Fibroblast of skin of left quadriceps (primary cell): ENCODE measurements at places on chromosomes 2 and 18.

GRCh38 chr18:62345909-62346308 lies 20.8 kb downstream of the TNFRSF11A start:
- DNase-seq, result no peak

GRCh38 chr18:77984833-77985232 lies 735.2 kb downstream of the GALR1 start:
- no peak for DNase-seq

GRCh38 chr2:193556766-193557470 lies 1362.2 kb upstream of the TMEFF2 start:
- DNase-seq, result no peak

GRCh38 chr18:74081966-74082741 lies 65.5 kb downstream of the FBXO15 start:
- DNase-seq, result peak; percentile 11

DNA sequence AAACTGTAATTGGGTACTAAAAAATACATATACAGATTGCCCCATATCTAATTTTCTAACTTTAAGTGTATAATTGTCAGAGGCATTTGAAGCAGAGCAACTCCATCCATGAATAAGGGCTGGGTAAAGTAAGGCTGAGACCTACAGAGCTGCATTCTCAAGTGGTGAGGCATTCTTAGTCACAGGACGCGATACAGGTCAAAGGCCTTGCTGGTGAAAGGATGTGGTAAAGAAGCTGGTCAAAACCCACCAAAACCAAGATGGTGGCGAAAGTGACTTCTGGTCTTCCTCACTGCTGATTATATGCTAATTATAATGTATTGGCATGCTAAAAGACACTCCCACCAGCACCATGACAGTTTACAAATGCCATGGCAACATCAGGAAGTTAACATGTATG lies 50.0 kb downstream of the SLC8A1 start:
- no peak for DNase-seq

DNA sequence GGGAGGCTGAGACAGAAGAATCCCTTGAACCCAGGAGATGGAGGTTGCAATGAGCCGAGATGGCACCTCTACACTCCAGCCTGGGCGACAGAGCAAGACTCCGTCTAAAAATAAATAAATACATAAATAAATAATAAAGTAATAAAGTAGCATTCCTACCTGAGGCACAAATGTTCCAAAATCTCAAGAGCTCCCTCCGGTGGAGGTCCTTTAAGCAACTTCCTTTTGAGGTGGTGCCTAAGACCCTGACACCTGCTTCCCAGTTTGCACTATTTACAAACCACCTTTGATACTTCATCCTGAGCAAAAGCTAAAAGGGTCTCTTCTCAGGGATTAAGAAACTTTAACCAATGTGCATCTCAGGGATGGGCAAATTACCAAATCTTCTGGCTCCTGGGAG lies 505.1 kb downstream of the CNTNAP5 start:
- DNase-seq, result no peak

- DNase-seq, result no peak
Observed at GRCh38 chr2:161063946-161064306, 96.3 kb upstream of the TANK start.

- DNase-seq, result no peak
Observed at GRCh38 chr2:26521054-26521912, 43.4 kb upstream of the OTOF start.

DNA sequence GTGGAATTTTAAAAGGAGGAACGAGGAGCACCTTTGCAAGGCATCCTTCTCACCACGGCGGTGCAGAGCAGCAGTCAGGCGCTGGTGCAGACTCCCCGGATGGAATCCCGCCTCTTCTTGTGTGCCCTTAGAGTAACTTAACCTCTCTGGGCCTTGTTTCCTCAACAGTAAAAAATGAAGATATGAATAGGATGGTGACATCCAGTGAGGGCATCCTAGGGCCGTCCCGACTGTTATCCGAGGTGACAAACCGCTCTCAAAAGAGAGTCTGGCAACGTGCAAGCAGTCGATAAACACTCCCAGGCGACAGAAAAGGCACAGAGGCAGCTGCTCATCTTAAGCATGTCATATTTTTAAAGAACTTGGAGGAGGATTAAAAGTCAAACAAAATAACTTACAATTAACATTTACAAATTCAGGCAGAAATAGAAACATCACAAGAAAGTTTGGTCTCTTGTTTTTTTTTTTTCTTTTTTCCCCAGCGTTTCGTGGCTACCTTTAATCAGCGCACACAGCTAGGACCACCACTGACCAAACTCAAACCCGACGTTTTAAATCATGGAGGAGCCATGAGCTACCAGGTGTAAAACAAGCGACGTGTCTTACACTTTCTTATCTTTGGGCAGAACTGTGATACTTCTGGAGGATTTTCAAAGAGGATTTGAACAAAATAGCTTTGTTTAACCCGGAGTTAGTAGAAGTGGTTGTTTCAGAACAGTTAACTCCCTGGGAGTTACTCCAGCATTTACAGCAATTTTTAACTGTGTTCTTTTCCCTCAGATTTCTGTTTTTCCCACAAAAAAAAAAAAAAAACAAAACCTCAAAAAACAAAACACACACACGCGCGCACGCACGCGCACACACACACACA lies 2.1 kb downstream of the MBP start:
- DNase-seq, result no peak

- no peak for DNase-seq
Observed at GRCh38 chr2:234577191-234577590, 80.3 kb upstream of the ARL4C start.

GRCh38 chr2:70959271-70959761 lies 19.1 kb upstream of the ANKRD53 start:
- DNase-seq, result no peak

DNA sequence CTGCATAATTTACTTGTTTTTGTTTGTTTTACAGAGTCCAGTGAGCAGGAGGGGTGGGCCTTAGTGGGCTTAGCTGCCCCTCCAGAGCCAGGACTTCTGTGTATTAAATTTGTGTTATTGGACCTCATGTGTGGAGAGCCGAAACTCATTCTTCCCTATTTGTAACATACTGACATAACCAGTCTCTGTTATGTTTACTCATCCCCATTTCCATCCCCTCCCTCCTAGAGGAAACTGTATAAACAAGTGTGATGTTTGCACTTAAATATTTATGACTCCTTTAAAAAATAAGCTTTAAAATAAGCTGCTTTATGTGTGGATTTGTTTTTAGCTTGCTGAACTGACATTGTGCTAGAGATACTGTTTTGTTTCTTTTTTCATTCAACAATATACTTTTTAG lies 13.8 kb downstream of the ZNF512 start:
- no peak for DNase-seq

DNA sequence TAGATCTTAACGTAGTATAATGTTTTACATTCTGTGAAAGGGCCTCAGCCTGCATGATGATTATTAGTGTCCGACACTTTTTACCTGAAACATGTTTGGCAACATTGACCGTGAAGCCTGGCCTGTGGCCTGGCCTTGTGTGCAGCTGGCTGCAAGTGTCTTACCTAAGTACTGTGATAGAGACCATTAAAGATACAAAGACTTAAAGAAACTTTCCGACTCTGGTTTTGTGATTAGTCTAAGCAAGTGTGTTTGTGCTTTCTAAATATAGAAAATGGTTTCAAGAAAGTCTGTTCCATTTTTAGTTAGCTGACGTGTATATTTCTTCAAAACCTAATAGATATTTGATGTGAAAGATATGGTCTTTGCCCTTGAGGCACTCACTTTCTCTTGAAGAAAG lies 601.8 kb downstream of the LRP1B start:
- DNase-seq, result no peak

DNA sequence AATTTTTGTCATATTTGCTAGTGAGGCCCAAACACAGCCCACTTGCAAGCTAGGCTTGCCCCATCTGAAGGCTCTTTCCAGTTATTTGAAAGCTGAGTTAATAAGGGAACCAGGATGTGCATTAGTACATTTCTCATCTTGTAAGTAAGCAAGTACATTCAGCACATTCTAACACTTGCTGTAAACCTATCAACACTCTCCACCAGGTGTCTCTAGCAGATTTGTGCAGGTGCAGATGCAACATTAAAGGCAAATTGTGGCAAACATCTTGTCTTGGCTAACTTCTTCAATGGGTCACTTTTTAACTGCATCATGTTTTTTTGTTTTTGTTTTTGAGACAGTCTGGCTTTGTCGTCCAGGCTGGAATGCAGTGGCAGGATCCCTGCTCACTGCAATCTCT lies 25.3 kb upstream of the MFSD6 start:
- DNase-seq, result no peak

GRCh38 chr2:233408366-233409285 lies 54.3 kb downstream of the DGKD start:
- no peak for DNase-seq
